ENCODE measurements at places on chromosomes 5 and 9. TPM values are rescaled to one million over a fixed set of nuclear protein-coding genes. Genes with fewer than 3 reads are reported as not detected.

- no peak for DNase-seq
Measured at GRCh38 chr9:19788614-19789271, at the start of gene SLC24A2. Gene SLC24A2, minus strand, starts transcription at chr9:19789037.

DNA sequence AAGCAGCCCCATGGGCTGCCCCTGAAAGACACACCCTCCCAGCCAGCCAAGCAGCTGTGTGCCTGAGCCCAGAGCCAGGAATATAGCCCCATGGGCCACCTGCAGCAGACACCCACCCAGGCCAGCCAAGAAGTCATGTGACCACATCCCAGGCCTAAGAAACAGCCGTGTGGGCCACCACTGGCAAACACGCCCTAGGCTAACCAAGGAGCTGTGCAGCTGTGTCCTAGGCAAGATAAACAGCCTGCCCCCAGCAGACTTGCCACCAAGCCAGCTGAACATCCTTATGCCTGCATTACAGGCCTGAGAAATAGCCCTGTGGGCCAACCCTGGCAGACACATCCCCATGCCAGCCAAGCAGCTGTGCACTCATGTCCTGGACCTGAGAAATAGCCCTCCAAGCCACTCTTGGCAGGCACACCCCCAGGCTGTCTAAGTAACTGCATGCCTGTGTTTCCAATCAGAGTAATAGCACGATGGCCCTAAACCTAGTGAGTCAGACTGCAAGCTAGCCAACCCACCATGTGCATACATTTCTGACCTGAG, 143.0 kb downstream of the ADAMTS6 start:
- no peak for DNase-seq

DNA sequence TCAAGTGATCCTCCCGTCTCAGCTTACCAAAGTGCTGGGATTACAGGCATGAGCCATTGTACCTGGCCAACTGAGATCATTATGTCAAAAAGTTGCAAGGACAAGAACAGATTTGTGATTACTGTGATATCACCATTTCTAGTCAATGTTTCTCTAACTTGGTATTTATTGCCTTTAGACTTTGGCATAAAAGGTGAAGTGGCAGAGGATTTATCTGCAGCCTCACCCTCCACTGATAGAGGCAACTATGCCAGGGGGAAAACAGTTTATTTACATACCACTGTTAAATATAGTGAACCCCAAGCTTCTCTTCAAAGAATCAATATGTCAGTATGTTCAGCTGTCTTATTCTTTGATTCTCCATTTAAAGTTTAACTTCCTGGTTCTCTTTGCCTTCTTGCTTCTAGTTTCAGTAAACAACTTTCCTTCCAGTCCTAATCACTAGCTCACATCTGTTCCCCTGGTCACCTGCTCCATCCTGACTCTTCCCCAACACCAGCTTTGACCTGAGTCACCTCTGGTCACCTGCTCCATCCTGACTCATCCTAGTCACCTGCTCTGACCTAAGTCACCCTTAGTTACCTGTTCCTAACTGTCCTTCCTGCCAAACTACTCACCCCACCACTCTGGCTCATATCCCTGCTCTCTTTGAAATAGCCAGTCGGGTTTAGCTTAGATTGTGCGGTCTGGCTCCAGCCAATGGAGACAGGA, 29.9 kb downstream of the SEMA6A start:
- DNase-seq, result no peak

GRCh38 chr9:128065907-128066712, 1.0 kb downstream of the NAIF1 start:
- no peak for DNase-seq

DNA sequence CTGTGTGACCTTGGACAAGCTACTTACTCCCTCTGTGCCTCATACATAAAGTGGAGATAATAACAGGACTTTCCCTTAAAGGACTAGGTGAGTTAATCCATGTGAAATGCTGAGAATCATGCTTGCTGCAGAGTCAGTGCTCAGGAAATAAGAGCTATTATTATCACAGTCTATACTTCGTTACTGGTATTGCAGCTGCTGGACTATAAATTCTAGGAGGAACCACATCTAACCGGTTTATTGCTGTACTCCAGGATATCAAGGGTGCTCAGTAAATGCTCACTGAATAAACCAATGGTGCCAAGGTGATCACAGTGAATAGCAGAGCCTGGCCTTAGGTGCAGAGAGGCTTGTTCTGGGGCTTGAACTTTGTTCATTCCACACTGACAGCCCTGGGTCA, 69.3 kb downstream of the HSPA4 start:
- no peak for DNase-seq

GRCh38 chr5:180049185-180049548, 22.4 kb downstream of the RNF130 start:
- DNase-seq, result no peak

GRCh38 chr9:126397056-126397455, 70.4 kb downstream of the MVB12B start:
- DNase-seq, result no peak

DNA sequence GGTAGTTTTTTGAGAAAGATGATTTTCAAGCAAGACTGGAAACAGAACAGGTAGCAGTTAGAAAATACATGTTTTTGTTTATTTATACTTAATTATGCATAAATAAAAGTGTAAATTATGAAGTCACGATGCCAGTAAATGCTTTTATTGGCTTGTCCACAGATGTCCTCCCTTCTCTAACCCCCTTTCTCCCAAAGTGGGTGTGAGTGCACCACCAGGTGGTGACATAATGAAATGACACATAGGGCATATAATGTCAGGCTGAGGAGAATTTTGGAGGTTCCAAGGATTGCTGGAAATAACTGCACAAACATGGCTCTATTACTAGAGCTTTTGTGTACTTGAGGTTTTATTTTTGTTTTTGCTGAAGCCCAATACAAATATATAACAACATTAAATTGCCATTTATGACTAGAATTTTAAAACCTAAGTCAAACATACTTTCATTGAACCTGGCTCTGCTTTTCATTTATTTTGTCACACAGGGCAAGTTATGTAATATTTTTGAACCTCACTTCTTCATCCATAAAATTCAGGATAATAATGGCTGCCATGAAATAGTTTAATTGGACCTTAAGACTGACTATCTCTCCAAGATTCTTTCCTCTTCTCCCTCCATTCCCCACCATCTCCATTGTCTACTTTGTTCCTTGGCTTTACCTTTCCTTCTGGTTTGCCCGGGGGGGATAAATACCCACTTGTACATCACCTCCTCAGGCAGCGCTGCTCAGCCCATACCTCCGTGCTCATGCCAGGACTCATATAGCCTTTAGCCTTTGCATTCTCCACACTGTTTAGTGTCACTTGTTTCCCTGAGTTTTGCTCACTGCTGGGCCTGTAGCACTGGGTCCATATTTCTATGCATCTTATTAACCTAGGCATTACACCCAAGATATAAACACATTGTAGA, 168.8 kb downstream of the PDE4D start:
- no peak for DNase-seq

The POU5F2 gene
- total RNA-seq, result 0.52 TPM

The FAXDC2 gene
- 24.6 TPM for total RNA-seq

The LECT2 gene
- total RNA-seq, result not detected

The SLC25A2 gene
- total RNA-seq, result not detected

The PARP8 gene
- 6.6 TPM for total RNA-seq

The MAML1 gene
- 10.8 TPM for total RNA-seq

The TSSK1B gene
- not detected for total RNA-seq
